ENCODE measurements at places on chromosomes 6 and 20.

DNA sequence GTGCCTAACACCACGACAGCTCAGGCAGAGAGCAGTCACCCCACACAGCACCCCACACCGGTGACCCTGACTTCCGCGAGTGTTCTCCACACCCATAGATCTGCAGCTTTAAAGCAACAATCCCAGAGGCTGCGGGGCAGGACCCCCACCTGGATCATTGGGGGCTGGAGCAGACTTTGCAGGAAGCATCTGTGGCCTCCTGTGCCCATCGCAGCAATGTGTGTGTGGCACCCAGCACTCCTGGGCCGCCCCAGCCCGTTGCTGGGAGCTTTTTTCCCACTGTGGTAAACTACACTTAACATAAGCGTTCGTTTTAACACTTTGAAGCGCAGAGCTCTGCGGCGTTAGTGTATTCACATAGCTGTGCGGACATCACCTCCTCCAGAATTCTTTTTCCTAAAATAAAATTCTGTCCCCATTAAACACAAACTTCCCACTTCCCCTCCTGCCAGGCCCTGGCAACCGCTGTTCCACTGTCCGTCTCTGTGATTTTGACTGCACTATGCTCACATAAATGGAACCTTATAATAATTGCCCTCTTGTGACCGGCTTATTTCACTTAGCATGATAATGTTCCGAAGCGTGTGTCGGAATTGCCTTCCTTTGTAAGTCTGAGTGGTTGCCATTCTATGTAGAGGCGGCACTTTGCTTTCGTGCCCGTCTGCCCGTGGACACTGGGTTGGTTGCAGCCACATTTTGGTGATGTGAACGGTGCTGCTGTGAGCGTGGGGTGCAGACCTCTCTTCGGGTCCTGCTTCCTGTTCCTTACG lies 382.5 kb downstream of the CDH4 start:
- DNase-seq, result no peak

GRCh38 chr20:13517831-13518230 lies 120.9 kb downstream of the TASP1 start:
- DNase-seq, result no peak

DNA sequence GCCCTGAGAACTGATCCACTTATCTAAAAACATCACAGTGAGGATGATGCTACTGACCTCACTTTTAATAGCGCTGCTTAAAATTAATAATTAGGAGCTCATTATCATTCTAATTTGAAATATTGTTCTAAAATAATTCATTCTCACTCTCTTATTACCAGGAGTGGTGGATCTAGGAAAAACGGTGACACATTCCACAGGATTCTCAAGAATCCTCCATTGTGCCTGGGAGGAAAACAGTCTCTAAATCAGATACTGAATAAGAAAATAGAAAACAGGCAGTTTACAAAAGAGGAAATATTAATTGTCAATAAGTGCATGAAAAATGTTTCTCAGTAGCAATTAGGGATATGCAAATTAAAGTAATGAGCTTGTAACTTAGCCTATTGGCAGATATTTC lies 187.4 kb downstream of the TENT5A start:
- DNase-seq, result no peak

DNA sequence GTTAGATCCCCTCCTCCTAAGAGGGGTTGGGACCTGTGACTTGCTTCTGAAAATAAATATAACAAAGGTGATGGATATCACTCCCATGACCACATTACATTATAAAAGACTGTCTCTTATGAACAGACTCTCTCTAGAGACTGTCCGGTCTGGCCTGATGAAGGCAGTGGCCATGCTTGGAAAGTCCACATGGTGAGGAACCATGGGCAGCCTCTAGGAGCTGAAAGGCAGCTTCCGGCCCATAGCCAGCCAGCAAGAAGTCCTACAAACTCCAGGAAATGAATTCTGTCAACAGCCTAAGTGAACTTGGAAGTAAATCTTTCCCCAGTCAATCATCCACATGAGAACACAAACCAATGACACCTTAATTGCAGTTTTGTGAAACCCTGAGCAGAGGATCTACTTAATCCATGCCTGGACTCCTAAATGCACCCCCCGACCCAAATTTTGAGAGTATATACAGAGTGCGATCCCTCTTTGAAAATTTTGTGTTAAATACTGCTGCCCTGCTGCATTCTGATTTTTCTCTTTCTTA lies 2.2 kb upstream of the POPDC3 start:
- no peak for DNase-seq

DNA sequence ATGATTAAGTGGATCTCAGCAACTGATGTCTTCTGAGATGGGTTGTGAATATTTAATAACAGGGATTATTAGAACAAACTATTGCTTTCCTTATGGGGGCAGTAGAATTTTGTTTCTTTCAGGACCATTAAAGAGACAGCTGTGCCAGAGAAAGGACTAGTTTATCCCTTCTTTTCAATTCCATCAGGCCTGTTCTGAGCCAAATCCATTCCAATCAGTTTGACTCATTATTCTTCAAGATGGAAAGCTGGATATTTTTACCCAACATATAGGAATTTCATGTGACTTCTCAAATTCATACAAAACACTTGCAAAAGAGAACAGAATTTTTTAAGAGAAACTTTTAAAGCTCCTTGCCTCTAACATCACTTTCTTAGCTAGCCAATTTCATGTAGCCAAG lies 722.0 kb upstream of the FLRT3 start:
- no peak for DNase-seq

- DNase-seq, result no peak
Measured at GRCh38 chr6:106051226-106051625, 34.9 kb upstream of the PRDM1 start.

- no peak for DNase-seq
Measured at GRCh38 chr6:143490775-143491174, 20.7 kb downstream of the FUCA2 start.

DNA sequence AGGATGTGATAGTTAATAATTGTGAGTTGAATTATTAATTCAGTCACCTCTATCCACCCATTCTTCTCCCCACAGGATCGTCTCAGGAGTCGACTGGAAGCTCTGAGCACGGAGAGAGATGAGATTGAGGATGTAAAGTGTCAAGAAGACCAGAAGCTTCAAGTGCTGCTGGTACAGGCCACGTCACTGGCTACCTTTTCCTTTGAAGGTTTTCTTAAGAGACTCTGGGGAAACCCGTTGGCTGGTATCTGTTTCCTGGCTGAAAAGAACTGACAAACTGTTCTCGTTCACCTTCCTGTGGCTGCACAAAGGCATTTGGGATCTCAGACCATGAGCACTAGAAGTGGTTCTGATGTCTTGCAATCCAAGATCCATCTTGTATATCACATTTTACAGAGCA lies 3.8 kb downstream of the TRIM15 start:
- no peak for DNase-seq

- no peak for DNase-seq
Measured at GRCh38 chr6:12481292-12481691, 191.1 kb downstream of the EDN1 start.

GRCh38 chr6:155162682-155163081 lies 101.1 kb upstream of the CLDN20 start:
- DNase-seq, result no peak

DNA sequence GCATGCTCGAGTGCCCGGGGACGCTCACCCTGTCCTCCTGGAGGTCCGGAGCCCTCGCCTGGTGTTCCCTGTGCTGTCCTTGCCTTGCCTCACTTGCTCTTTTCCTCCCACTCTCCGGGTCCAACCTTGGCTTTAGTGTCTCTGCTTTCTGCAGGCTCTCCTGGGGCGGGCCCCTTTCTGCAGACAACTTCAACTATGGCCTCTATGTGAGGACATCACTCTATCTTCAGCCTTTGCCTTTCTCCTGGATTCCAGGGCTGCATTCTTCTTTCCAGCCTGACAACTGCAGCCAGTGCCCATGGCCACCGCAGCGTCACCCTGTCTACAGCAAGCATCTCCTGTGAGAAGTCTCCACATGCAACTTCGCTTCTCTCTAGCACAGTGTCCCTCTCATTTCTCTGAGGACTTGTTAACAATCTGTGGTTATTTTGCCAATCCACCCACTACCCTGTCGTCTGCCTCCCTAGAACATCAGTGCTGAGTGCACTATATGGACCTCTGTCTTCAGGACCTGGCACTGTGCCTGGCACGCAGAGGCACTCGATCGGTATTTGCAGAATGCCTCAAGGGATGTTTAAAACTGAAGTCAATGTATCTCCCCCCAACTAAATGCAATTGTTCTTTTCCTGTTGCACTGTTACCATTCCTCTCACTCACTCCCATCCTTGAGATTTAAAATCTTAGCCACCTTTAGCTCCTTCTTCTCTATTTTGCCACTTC lies 35.9 kb downstream of the FOXC1 start:
- DNase-seq, result no peak

DNA sequence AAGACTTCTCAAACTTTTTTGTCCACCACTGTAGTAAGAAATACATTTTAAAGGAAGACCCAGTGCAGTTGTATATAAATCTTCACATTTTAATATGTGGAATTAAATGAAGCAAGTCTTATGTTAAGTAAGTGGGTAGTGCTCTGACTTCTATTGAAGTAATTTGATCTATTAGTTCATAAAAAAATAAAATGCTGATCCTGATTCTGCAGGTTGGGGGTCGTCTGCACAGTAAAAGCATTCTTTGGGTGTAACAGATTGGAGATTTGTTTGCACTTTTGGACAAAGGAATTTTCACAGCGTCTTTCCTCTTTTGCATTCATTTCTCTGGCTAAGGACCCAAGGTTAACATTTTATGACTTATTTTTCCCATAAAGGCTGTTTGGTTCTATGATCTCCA lies 106.8 kb downstream of the RNF144B start:
- DNase-seq, result no peak

DNA sequence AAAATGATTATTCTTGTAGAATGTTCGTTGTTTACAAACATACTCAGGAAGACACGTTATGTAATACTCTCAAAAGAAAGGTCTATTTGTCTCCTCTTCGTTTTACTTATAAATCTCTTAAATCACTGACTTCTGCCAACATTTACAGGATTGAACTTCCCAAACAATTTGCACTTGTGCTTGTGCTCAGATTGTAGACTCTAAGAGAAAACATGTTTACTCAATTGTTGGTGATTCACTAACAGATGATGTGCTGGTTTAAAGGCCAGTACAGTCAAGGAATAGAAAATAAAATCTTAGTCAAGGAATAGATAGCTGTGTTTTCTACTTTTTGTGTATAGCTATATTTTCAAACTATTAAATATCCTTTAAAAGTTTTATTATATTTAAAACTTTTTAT lies 172.8 kb downstream of the GJA1 start:
- DNase-seq, result no peak
